ENCODE measurements at places on chromosomes 12 and 14. TPM values are rescaled to one million over a fixed set of nuclear protein-coding genes. Genes with fewer than 3 reads are reported as not detected.

GRCh38 chr14:101591582-101591981 is 30.3 kb downstream of the DIO3 start:
- no peaks in the 10 kb centered on the region for H3K36me3 ChIP-seq
- no peak overlapping the region for H3K4me3 ChIP-seq
- H3K4me1 ChIP-seq = no peaks in the 10 kb centered on the region
- ATAC-seq = no peak

- no peak overlapping the region for H3K27ac ChIP-seq
- H3K36me3 ChIP-seq = no peaks in the 10 kb centered on the region
- ATAC-seq = no peak
- no peaks in the 10 kb centered on the region for H3K4me1 ChIP-seq
- no peaks in the 10 kb centered on the region for H3K27me3 ChIP-seq
Observed at GRCh38 chr12:7650091-7650490, 15.6 kb downstream of the APOBEC1 start.

The PRB2 gene
- total RNA-seq = not detected

The STYK1 gene
- total RNA-seq = 0.62 TPM

- H3K27me3 ChIP-seq = peaks cover 26% of the 10 kb centered on the region
- no peak overlapping the region for H3K27ac ChIP-seq
- H3K4me3 ChIP-seq = no peak overlapping the region
- ATAC-seq = no peak
- H3K36me3 ChIP-seq = no peaks in the 10 kb centered on the region
- no peaks in the 10 kb centered on the region for H3K4me1 ChIP-seq
Observed at GRCh38 chr14:51207621-51208020, 32.4 kb upstream of the TMX1 start.

- ATAC-seq = no peak
- no peak overlapping the region for H3K4me3 ChIP-seq
Observed at GRCh38 chr12:50751948-50752721, 11.8 kb upstream of the ATF1 start.

DNA sequence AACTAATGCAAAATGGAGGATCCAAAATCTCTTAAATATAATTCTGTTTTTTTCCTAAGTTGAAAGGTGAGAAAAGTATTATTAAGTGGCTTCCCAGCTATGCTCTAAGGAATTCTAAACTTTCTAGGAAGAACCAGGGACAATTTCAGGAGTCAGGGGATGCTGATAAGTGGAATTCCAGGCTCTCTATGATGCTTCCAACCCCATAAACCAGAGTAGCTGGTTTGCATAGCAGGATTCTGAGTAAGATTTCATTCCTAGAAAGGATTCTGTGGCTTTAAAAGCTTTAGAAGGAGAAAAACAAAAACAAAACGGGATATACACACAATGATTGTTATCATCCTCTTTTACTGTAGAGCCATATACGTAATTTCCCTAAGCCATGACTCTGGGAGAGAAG is 93.9 kb downstream of the SLC16A7 start:
- no peaks in the 10 kb centered on the region for H3K36me3 ChIP-seq
- no peaks in the 10 kb centered on the region for H3K4me1 ChIP-seq
- no peak for ATAC-seq
- H3K27ac ChIP-seq = no peak overlapping the region

The RND1 gene
- 0.19 TPM for total RNA-seq

DNA sequence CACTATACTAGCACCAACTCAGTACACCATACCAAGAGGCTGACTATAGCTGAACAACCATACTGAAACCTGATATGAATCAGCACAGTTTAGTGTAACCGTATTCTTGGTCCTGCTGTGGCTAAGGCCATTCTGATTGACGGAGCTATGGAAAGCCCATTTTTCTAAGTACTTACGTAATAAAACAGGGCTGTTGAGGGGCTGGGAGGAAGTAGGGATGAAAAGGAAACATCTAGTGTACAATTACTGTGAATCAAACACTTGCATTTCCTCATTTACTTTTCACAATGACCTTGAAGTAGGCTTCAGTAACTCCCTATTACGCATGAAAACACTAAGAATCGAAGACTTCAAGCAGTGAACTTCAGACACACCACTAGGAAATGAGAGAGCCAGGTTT is 198.2 kb downstream of the BTG1 start:
- H3K27ac ChIP-seq = no peak overlapping the region
- no peaks in the 10 kb centered on the region for H3K27me3 ChIP-seq
- no peaks in the 10 kb centered on the region for H3K36me3 ChIP-seq
- ATAC-seq = no peak
- no peaks in the 10 kb centered on the region for H3K4me1 ChIP-seq
- H3K4me3 ChIP-seq = no peak overlapping the region

The OR4E2 gene
- total RNA-seq = not detected

The FOXJ2 gene
- 16.4 TPM for total RNA-seq

DNA sequence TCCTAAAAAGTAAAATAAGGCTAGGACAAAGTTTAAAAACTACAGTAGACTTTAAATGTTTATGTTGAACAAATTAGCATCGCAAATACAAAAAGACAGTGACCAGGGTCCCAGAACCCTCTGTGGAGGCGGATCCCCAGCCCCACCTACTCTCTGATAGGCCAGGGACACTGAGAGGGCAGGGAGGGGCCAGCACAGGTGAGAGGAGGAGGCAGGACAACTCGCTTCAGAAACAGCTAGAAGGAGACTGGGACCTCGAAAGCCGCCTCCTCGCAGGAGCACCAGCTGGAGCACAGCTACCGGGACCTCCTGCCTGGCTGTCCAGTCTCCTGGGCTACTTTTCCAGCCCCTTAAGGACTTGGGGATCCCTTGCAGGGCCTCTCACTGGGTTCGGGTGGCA is 992 bp downstream of the DNAH10 start:
- no peak for ATAC-seq
- H3K27me3 ChIP-seq = peaks cover 50% of the 10 kb centered on the region
- peaks cover 15% of the 10 kb centered on the region for H3K4me1 ChIP-seq
- H3K4me3 ChIP-seq = no peak overlapping the region

The CABP1 gene
- 1.1 TPM for total RNA-seq

DNA sequence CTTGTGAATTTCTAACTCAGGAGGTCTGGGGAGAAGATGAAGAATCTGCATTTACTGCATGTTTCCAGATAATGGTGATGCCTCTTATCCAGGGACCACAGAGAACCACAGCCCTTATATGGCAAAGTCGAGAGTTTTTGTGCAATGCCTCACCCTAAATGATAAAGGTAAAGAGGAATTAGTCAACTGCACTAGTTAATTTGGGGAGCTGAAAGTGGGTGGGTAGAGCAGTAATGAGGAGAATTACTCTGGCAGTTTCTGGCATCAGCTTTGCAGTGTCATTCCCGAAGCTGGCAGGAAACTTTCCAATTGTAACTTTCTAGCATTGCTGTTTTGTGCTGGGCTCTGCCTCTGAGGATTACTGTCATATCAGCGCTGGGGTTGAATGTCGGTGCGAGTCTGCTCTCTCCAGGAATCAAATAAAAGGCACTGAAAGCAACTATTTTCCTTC is 10.3 kb downstream of the EGLN3 start:
- peak overlapping the region; percentile 75 for H3K27ac ChIP-seq
- ATAC-seq = no peak
- H3K36me3 ChIP-seq = no peaks in the 10 kb centered on the region
- H3K27me3 ChIP-seq = no peaks in the 10 kb centered on the region
- peaks cover 17% of the 10 kb centered on the region for H3K4me1 ChIP-seq
- H3K4me3 ChIP-seq = no peak overlapping the region

The KLRC1 gene
- total RNA-seq = 1.1 TPM

DNA sequence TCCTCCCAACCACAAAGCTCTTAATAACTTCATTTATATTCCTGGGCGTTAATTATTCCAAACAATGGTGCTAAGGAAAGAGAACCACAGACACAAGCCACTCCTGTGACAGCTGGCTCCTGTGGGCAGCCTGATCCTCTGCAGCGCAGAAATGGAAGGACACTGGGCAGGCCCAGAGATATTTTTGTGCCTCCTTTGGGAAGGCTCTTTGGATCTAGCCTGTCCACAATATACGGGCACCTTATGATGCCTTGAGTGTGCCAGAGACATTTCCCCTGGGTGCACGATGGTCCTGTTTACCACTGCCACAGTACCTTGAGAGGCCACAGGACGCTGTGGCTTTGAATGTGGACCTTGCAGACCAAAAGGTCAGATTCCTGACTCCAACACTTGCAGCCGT is 2.1 kb downstream of the ASB2 start:
- peak overlapping the region; percentile 69 for H3K4me3 ChIP-seq
- no peaks in the 10 kb centered on the region for H3K36me3 ChIP-seq
- no peaks in the 10 kb centered on the region for H3K27me3 ChIP-seq
- ATAC-seq = no peak
- H3K4me1 ChIP-seq = peaks cover 86% of the 10 kb centered on the region

The TMEM106C gene
- total RNA-seq = 156 TPM

The POMT2 gene
- 18.2 TPM for total RNA-seq

The TSPAN11 gene
- total RNA-seq = 4.8 TPM

- no peak for ATAC-seq
- H3K4me3 ChIP-seq = no peak overlapping the region
- no peak overlapping the region for H3K27ac ChIP-seq
- no peaks in the 10 kb centered on the region for H3K36me3 ChIP-seq
- peaks cover 27% of the 10 kb centered on the region for H3K27me3 ChIP-seq
- H3K4me1 ChIP-seq = no peaks in the 10 kb centered on the region
Observed at GRCh38 chr12:3416159-3416558, 74.8 kb upstream of the PRMT8 start.

The C12orf60 gene
- total RNA-seq = 1.1 TPM

- ATAC-seq = peak; percentile 86
- H3K4me3 ChIP-seq = no peak overlapping the region
- H3K27me3 ChIP-seq = peaks cover 77% of the 10 kb centered on the region
- H3K4me1 ChIP-seq = peaks cover 3% of the 10 kb centered on the region
- H3K27ac ChIP-seq = no peak overlapping the region
Observed at GRCh38 chr12:113098441-113099028, 37.0 kb downstream of the RASAL1 start.

GRCh38 chr12:62627181-62627580 is 160.6 kb downstream of the MON2 start:
- no peaks in the 10 kb centered on the region for H3K36me3 ChIP-seq
- no peak overlapping the region for H3K27ac ChIP-seq
- H3K27me3 ChIP-seq = no peaks in the 10 kb centered on the region
- H3K4me3 ChIP-seq = no peak overlapping the region
- ATAC-seq = no peak

DNA sequence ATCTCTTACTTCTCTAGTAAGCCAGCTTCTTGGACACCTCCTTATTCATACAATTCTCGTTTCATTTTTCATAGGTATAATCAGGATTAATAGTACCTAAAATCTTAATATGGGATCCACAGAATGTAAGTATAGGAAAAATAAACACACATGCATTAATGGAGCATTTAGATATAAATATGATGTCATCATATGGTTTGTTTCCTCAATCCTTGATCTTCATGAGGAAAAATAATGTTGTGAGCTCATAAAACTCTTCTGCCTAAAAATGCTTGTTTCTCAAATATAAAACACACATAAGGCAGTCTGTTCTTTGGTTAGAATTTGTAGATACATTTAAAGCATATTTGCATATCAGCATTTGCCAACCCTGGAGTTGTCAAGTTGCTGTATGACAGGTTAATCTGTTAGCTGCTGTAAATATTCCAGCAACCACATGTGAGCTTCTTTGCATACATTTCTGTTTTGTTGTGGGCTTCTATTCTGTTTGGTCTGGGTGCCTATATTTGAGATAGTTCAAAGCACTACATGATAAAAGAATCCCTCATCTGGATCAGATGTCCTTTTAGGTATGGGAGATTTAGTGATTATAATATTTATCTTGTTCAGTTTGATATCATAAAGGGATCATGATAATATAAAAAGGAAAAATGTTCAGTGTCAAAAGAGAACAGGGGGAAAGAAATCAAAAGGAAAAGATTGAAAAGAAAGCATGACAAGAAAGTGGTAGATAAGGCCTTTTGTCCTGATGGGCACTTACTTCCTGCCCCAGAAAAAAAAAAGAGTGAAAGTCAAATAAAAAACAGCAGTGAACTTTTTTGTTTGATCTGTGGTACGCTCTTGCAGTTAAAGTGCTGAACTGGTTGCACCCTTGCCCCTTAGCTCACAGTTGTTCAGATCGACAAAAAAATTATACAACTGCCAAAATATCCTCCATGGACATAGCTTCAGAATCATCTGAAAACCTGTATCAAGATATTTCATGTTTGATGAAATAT is 68.6 kb downstream of the ACSS3 start:
- no peaks in the 10 kb centered on the region for H3K36me3 ChIP-seq
- H3K4me1 ChIP-seq = no peaks in the 10 kb centered on the region
- H3K27ac ChIP-seq = no peak overlapping the region
- no peak for ATAC-seq
- H3K27me3 ChIP-seq = no peaks in the 10 kb centered on the region
- H3K4me3 ChIP-seq = no peak overlapping the region

GRCh38 chr12:91383099-91383498 is 200.5 kb upstream of the DCN start:
- no peak for ATAC-seq
- H3K4me3 ChIP-seq = no peak overlapping the region
- H3K27ac ChIP-seq = no peak overlapping the region
- no peaks in the 10 kb centered on the region for H3K4me1 ChIP-seq
- H3K36me3 ChIP-seq = no peaks in the 10 kb centered on the region

DNA sequence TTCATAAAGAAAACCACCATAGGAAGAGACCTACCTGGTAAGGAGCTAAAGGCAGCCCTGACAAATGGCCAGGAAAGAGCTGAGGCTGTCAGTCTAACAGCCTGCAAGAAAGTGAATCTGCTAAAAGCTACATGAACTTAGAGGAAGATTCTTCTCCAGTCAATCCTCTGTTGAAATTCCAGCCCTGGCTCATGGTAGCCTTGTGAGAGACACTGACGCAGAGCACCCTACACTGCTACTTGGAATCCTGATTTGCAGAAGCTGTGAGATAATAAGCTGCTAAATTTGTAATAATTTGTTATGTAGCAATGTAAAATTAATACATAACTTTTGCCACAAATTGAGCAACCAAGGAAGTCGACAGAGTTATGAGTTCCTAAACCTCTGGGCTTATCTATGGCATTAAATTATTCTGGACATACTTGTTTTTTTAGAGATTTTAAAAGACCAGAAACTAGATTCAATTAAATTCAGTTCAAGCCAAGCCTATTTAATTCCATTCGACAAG is 257.0 kb downstream of the ETNK1 start:
- H3K27me3 ChIP-seq = no peaks in the 10 kb centered on the region
- H3K36me3 ChIP-seq = no peaks in the 10 kb centered on the region
- H3K4me1 ChIP-seq = no peaks in the 10 kb centered on the region
- H3K4me3 ChIP-seq = no peak overlapping the region
- no peak overlapping the region for H3K27ac ChIP-seq
- ATAC-seq = no peak

DNA sequence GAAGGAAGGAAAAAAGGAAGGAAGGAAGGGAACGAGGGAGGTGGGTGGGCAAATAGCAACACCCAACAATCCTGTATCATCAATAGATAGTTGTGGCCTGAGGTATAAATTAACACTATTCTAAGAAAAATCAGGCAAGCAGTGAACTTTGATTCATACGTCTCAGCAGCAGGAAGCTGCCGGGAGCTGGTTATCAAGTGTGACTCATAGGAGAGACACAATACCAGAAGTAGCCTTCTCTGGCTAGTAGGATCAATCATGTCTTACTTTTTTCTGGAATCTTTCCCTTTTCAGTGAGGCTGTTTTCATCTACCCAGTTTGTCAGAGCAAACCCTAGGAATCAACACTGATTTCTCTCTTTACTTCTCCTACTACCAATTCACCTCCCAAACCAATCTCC is 780.5 kb downstream of the NRXN3 start:
- H3K4me1 ChIP-seq = no peaks in the 10 kb centered on the region
- H3K4me3 ChIP-seq = no peak overlapping the region
- ATAC-seq = no peak
- H3K27me3 ChIP-seq = no peaks in the 10 kb centered on the region

The RNASE3 gene
- not detected for total RNA-seq

The JAG2 gene
- 18.5 TPM for total RNA-seq
